T-cell (primary cell): ENCODE measurements at places on chromosomes 2 and 18.

DNA sequence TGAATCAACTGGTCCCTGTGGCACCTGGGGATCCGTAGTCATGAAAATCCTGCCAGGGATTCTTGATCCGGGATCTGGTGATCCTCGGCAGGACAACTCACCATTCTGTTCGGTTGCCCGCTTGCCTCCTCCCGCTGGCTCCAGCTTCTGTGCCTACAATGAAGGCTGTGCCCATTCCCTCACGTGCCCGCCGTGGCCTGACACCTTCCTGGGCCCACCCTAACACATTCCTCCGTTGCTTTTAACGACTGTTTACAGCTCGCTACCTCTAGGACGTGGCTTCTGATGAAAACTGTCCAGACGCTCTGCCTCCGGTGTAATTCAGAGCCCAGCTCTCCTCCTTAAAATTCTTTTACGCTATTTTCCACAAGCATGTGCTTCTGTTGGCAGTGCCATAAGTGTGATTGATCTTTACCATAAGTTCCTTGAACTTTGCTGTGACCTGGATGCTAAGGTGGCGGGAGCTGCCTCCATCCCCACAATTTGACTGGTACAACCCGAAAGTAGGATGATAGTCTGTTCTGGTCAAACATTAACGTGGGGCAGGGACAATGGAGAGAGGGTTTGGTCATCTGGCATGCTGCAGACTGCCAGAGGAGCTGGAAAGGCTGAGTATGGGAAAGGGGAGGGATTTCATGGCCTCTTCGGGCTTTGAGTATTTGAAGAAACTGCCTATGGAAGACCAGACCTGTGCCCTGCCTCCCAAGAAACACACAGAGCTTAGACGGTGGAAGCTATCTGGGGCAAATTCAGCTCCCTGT lies 206.8 kb upstream of the TNP1 start:
- no peak for DNase-seq

GRCh38 chr2:38835990-38836389 lies 39.7 kb downstream of the DHX57 start:
- DNase-seq: no peak

DNA sequence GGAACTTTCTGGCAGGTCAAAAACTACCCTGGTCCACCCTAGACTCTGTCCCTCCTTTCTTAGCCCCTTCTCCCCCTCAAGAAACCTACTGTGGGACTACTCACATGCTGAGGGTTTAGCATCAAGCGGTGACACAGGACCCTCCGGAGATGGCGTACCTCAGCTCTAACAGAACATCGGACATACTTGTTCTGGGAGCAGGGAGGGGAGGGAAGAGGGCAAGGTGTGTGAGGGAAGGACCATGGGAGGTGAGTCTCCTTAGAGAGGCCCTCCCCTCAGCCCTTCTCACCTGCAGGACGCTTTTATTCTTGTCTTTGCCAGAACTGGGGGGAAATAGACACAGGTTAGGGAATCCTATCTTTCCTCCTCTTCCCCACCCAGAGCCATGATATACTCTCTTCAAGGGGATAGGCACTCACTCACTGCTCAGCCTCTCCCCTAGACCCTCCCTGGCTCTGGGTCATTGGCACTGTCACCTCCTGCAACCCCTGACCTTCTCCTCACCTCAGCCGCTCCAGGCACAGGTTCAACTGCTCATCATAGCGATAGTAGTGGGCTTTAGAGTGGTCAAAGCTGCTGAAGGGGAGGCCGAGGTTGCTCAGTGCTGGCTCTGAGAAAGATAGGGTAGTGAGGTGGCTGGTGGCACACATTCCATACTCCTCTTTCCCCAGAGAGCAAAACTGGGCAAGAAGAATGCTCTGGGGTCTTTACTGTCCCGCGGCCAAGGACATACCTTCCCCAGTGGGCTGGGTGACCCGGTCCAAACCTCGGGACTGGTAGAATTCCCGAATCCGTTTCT lies 1.8 kb downstream of the PCGF1 start:
- DNase-seq: no peak

DNA sequence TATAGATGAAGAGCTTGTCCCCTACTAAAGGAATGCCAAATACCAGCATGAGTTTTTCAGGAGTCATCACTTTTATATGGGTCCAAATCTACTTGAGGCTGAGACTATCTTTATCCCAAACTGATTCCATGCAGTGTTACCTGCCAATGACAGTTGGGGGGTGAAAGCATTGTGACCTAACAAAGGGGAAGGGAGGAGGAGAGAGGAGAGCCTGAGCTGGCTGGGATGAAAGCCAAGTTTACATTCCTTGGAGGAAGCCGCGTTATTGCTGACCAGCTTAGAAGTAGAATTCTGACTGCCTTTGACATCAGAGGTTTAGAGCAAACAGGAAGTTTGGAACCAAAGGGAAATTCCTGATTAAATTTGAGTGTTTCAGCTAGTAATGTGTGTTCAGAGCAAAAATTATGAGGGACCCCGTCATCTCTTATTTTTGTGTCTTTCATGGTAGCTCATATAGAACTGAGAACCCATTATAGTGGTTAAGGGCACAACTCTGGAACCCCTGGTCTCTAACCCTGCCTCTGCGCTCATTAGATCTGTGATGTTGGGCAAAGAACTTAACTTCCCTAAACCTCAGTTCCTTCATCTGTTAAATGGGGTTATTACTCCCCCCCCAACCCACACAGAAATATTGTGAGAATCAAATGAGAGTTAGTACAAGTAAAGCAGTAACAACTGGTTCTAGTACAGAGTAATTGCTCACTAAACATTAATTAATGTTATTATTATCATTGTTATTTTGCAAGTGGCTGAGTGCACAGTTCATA lies 199.3 kb upstream of the EPAS1 start:
- DNase-seq: no peak

DNA sequence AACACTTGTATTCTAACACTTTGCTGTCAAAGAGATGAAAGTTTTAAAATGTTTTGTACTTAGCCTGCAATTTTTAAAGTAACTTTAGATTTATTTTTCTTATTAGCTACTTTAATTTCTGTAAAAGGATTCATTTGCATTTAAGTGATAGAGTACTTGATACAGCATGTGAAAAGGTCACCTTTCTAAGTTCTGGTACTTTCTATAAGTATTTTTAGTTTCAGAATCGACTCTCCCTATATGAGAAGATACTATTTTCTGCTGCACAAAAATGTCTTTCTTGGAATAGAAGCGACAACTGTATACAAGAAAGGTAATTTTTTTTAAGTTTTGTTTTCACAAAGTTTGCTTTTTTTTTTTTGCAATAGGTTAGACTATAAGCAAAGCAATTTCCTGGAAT lies 72.9 kb downstream of the METTL8 start:
- DNase-seq: no peak

GRCh38 chr2:2577407-2577831 lies 246.3 kb upstream of the MYT1L start:
- DNase-seq: no peak

DNA sequence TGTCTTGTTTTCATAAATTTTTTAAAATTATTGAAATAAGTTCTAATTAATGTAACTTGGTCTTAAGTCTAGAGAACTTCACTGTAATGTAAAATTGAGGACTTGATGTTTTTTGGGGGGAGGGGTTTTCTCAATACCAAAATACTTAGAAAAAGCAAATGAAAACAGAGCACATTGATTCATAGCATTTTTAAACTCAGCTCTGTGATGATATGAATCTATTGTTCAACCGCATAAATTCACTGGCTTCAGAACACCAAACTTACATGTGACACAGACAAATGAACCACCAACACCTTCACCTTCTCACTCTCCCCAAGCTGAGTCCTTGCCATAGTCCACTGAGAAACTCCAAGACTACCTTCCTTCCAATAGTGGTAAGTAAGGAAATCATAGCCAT lies 108.2 kb downstream of the ZNF521 start:
- no peak for DNase-seq

DNA sequence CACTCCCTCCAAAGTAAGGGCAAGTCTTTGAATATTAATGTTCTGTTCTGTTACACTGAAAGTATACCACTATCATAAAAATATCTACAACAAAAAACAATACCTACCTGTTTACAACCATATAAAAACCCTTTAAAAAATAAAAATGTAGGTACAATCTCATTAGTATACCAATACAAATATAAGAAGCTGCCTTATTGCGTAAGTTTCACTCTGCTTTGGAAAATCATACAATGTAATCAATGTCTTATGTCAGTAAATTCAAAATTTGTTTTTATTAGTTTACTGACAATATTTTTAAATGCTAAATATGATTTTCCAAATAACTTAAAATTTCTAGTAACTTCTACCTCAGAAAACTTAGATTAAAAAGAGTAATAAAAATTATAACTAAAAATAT lies 72.8 kb downstream of the RAPH1 start:
- no peak for DNase-seq

DNA sequence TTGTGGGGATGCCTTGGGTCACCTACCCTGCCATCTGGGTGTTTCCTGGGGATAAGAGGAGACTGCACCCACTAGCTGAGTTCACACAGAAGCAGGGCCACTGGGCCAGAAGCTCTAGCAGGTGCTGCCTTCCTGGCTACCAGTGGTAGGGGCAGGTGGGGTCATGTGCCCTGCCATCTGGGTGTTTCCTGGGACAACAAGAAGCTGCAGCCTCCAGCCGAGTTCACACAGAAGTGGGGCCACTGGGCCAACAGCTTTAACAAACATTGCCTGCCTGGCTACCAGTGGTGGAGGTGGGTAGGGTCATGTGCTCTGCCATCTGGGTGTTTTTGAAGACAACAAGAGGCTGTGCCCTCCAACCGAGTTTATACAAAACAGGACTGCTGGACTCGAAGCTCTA lies 282.2 kb upstream of the SYT4 start:
- DNase-seq: no peak

DNA sequence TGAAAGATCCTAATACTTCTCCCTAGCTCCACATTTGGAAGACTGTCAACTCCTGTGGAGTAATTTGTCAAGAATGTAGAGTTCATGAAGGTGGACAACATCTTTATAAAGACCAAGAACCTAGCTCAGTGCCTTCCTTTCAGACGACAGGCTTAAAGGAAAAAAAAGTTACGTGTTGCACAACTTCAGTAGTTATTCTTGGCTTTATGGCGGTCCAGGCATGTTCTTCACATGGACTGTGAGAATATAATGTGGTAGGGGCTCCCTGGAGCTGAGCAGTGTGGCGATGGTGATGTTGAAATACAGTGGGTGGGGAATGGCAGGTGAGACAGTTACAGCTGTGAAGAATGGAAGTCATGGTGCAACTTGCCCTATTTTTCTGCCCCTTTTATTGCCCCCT lies 3.9 kb downstream of the TAF1B start:
- DNase-seq: no peak

DNA sequence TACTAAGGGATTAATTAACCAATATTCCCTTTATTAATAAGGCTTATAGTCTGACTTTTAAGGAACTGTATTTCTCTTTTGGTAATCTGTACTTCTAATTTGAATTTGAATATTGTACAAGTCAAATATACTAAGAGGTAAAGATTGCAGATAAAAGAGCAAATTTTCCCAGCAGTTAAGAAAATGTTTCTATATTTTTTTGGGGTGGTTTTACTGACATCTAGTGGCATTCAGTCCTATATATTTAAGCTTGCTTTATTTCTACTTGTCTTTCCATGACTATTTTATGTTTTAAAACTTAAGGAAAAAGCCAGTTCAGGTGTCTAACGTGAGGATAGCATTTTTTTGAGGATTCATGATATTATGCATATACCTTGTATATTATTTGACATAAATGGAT lies 41.6 kb downstream of the TDRD15 start:
- no peak for DNase-seq

GRCh38 chr18:29501952-29502351 lies 1325.0 kb upstream of the CDH2 start:
- no peak for DNase-seq

DNA sequence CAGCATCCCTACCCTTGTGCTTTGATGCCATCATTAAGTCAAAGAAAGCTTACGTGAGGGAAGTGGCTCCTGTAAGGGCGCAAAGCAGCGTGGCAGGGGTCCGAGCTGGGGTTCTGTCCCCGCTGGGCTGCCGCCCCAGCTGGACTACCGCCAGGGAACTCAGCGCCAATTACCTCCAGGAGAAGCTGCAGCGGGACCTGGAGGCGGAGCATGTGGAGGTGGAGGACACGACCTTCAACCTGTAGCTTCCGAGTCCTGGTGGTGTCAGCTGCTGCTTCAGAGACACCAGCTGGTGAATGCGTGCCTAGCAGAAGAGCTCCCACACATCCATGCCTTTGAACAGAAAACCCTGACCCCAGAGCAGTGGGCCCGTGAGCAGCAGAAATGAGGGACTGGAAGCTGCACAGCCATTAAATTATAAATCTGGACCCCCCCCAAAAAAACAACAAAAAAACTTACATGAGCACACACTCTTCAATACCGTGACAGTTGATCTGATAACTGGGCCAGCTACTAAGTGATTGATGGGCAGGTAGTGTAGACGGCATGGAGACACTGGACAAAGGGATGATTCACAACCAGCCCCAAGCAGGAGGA lies 20.1 kb upstream of the YES1 start:
- no peak for DNase-seq

GRCh38 chr2:203533676-203534591 lies 1.2 kb downstream of the RAPH1 start:
- no peak for DNase-seq

DNA sequence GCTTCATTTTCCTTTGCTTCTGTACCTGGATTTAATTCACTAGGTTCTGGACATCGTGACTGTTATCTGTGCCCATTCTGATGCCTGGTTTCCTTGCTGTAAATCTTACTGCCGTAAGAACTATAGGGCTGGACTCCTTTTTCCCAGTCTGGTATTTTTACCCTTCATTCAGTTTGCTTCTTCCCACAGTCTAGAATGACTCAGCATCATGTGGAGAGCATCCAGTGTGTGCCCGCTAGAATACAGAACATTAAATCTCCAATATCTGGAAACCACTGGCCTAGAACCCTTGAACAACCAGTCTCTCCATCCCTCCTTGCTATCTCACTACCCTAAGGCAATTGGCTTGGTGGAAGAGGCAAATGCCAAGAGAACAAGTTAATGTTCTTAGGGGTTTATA lies 1075.4 kb upstream of the ZEB2 start:
- DNase-seq: no peak

GRCh38 chr2:113966832-113967231 lies 76.9 kb downstream of the ACTR3 start:
- no peak for DNase-seq

GRCh38 chr2:166246901-166247300 lies 119.1 kb upstream of the SCN1A start:
- DNase-seq: no peak

DNA sequence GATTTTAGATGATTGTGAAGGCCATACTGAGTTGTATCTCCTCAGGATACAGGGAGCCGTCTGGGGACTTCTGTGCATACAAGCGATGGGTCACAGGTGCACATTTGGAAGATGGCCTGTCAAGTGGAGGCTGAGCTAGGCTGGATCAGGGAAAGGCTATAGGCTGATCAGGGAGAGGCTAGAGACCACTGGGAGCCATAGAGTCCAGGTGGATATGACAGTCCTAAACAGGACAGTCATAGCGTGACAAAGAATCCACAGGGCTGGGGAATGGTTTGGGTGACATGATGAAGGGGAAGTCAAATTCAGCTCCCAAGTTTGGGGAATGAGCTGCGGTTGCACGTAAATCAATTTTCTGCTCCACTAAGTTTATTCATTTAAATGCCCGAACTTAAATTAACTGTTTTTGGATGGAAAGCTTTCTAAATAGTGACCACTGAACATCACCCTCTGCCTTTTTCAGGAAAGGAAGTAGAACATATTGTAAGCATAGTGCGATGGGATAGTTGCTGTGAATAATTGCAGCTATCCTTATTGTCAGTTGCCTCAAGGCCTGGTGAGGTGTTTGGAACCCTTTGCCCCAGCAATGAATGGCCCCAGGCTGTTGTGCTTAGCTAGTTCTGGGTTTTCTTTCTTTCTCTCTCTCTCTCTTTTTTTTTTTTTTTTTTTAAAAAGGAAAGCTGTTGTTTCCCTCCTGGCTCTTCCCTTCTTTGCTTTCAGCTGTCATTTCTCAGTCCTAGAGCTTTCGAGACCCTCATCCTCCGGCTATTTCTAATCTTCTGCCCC lies 50.5 kb downstream of the KLHL29 start:
- no peak for DNase-seq
